Activated naive CD4-positive, alpha-beta T cell (primary cell): ENCODE measurements at places on chromosomes 1 and 21.

GRCh38 chr21:16241479-16241963 is 511.7 kb downstream of the USP25 start:
- no peak for DNase-seq

- no peak for DNase-seq
These were observed 10.9 kb upstream of the RWDD3 start for GRCh38 chr1:95223110-95223509.

GRCh38 chr1:15882665-15883064 is 35.2 kb downstream of the SPEN start:
- no peak for DNase-seq

- DNase-seq, result no peak
These were observed 1.1 kb upstream of the ABCD3 start for GRCh38 chr1:94416901-94417727.

GRCh38 chr1:38132681-38133080 is 86.1 kb upstream of the POU3F1 start:
- DNase-seq, result no peak

GRCh38 chr1:153957744-153958110 is 685 bp downstream of the CRTC2 start:
- DNase-seq, result peak; percentile 27

- DNase-seq, result no peak
These were observed 6.1 kb downstream of the SRM start for GRCh38 chr1:11053758-11054137.

DNA sequence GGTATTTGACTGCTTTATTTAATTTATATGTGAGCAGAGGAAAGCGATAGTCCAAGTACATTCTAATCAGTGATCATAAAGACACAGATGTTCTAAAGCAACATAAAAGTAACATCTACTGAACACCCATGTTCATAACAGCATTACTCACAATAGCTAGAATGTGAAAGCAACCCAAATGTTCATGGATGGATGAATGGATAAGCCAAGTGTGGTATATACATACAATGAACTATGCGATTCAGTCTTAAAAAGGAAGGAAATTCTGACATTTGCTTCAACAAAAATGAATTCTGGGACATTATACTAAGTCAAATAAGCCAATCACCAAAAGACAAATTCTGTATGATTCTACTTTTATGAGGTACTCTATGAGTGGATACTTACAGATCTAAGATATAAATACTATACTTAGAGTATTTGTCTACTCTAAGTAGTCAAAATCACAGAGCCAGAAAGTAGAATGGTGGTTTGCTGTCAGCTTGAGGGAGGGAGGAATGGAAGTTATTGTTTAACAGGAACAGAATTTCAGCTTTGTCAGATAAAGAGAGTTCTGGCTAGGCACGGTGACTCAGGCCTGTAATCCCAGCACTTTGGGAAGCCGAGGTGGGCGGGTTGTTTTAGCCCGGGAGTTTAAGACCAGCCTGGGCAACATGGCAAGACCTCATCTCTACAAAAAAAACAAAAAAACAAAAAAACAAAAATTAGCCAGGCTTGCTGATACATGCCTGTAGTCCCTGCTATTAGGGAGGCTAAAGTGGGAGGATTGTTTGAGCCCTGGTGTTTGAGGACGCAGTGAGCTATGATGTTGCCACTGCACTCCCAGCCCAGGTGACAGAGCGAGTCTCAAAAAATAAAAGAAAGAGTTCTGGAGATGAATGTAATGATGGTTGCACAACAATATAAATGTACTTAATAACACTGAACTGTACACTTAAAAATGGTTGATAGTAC is 79.7 kb upstream of the ARHGAP29 start:
- DNase-seq, result no peak
